Stimulated activated CD4-positive, alpha-beta T cell treated with anti-CD3 and anti-CD28 coated beads, Interleukin-1b, Interleukin-23, amount 100 ng/mL, for 1 hour (primary cell): ENCODE measurements at places on chromosomes 7 and 10.

GRCh38 chr10:9301148-9301547 lies 1246.7 kb downstream of the GATA3 start:
- DNase-seq: no peak

- no peak for DNase-seq
These were observed 2.0 kb upstream of the PLCE1 start for GRCh38 chr10:93991596-93992284.

GRCh38 chr10:91705948-91706670 lies 73.2 kb upstream of the PPP1R3C start:
- no peak for DNase-seq

DNA sequence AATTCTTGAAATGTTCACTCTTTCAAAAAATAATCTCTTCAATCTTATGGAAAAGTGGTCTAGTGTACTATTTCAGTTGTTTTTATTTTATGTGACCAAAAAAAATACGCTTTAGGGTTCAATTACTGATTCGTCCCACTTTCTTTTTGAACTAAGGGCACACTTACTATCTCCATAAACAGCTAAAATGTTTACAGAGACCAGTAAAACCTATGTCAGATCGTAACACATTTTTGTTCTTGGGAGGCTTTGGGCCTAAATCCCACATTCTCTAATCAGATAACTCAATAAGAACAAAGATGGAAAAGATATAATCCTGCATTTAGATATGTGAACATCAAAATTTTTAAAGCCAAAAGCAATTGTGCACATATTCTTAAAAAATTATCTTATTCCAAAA lies 29.8 kb upstream of the EPC1 start:
- no peak for DNase-seq

GRCh38 chr7:38303866-38304265 lies 30.4 kb upstream of the TARP start:
- DNase-seq: no peak

GRCh38 chr7:45013465-45013967 lies 13.5 kb downstream of the CCM2 start:
- no peak for DNase-seq
